Spinal cord (tissue), 10 donors: ENCODE measurements at places on chromosomes 7 and 10.

DNA sequence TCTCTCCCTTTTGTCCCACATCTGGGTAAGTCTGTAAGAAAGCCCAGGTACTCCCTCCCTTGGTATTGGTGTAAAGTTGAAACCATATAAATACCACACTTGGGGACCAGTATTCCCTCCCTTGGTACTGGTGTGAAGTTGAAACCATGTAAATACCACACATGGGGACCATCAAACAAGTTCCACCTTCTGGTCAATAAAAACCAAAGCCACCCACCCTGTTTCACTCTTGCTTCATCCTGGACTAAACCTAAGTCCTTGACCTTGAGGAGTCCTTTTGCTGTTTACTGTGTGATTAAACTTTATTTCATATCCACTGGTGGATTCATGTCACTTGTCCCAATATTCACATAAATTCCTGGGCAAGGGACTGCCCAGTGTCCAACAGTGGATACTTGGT is 8.4 kb downstream of the P4HA1 start:
- no peak for DNase-seq

- DNase-seq = no peak
These were observed 115.9 kb upstream of the CACUL1 start for GRCh38 chr10:118870467-118871243.

- DNase-seq = no peak
These were observed 172.7 kb downstream of the PLXNA4 start for GRCh38 chr7:132403465-132404110.

DNA sequence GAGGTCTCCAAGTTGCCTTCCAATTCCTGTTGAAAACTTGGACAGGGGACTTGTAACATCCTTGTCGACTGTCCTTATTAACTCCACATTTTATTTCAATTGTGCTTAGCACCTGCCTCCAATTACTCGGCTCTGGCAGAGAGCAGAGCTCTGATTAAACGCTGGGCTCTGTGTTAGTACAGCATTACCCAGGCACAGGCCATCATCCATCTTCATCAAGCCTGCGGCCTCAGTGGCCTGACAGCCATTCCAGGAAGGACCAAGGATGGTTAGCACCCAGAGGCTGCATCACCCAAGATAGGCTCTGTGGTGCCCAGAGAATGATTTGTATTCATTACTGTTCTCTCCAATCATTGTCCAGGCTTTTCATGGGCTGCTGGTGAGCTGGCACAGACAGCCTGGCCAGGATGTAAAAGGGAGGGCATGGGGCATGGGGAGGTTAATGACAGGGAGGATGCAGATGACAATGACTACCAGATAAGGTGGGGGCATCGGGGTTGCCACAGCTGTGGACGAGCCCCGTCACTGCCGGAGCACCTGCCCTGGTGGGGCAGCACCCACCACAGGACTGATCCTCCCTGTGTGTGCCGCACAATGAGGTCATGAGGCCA is 123.3 kb downstream of the PTPN20 start:
- no peak for DNase-seq

DNA sequence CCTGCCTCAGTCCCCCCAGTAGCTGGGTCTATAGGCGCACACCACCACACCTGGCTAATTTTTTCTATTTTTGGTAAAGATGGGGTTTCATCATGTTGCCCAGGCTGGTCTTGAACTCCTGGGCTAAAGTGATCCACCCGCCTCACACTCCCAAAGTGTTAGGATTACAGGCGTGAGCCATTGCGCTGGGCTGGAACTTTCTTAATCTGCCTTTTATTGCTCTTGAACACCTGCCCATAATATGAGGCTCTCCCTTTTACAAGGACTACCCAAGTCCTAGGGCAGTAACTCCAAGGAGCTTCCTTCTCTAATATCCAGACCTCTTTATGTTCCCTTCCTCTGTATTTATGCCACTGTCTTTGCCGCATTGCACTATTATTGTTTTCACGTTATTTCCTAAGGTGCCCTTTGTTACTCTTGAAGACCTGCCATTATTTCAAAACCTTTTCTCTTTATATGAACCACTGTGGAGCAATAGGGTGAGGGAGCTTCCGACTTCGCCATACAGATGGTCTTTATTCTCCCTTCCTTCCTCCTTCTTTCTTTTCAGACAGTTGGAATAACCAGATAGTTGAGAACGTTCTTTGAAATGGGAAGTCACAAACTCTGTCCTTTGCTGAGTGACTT is 36.3 kb upstream of the TCF7L2 start:
- DNase-seq = no peak

DNA sequence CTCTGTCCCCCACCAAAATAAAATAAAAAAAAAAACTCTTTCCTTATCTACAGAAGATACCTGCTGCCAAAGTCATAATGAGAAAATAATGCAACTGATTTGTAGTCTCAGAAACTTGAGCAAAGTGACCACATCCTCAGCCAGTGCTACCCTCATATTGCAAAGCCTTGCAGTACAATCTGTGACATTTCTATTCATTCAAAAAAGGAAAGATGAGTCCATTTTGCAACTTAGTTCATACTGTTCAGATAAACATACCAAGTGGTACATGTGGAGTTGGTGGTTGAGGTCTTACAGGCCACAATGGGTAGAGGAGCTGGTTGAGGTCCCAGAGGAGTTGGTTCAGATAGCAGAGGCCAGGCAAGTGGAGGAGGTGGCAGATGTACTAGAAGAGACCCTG is 6.5 kb upstream of the EIF5AL1 start:
- DNase-seq = no peak

GRCh38 chr7:26995666-26996065 is 100.1 kb downstream of the HOXA1 start:
- no peak for DNase-seq

GRCh38 chr7:79046061-79046460 is 407.4 kb downstream of the MAGI2 start:
- DNase-seq = no peak

DNA sequence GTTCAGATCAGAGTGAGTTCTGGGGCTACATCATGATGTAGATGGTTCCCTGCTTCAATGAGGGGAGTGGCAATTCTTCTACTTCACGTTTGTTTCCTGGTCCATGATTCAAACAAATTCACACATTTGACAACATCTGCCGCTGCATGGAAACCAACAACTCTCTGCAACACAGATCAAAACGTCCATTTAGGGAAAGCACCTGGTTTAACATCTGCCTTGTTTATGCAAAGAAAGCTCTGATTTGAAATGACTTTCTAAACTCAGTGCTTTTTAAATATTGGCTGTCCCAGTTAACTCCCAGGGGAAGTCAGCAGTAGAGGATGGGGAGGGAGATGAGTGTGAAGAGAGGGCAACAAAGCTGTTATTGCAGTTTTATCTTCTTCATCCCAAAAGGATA is 93.8 kb downstream of the GAD2 start:
- DNase-seq = no peak

- DNase-seq = no peak
These were observed 112.3 kb downstream of the CACNA2D1 start for GRCh38 chr7:82331234-82331633.

- DNase-seq = no peak
These were observed 94.5 kb downstream of the PDGFA start for GRCh38 chr7:424961-425793.

GRCh38 chr7:79494046-79494445 is 40.6 kb upstream of the MAGI2 start:
- no peak for DNase-seq

DNA sequence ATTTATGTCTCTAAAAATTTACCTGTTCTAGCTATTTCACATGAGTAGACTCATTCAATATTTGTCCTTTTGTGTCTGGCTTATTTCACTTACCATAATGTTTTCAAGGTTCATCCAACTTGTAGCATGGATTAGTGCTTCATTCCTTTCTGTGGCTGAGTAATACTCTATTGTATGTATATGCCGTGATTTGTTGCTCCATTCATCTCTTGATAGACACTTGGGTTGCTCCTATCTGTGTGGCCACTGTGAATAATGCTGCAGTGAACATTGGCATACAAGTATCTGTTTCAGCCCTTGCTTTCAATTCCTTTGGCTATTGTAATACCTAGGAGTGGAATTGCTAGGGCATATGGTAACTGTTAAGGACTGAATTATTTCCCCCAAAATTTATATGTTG is 86.9 kb downstream of the VWC2 start:
- no peak for DNase-seq

- no peak for DNase-seq
These were observed 1.8 kb downstream of the PARP12 start for GRCh38 chr7:140060788-140061606.

- peak; percentile 62 for DNase-seq
These were observed 402.9 kb downstream of the MAGI2 start for GRCh38 chr7:79050603-79051002.

- DNase-seq = no peak
These were observed 52.6 kb downstream of the CAV1 start for GRCh38 chr7:116577320-116577871.

DNA sequence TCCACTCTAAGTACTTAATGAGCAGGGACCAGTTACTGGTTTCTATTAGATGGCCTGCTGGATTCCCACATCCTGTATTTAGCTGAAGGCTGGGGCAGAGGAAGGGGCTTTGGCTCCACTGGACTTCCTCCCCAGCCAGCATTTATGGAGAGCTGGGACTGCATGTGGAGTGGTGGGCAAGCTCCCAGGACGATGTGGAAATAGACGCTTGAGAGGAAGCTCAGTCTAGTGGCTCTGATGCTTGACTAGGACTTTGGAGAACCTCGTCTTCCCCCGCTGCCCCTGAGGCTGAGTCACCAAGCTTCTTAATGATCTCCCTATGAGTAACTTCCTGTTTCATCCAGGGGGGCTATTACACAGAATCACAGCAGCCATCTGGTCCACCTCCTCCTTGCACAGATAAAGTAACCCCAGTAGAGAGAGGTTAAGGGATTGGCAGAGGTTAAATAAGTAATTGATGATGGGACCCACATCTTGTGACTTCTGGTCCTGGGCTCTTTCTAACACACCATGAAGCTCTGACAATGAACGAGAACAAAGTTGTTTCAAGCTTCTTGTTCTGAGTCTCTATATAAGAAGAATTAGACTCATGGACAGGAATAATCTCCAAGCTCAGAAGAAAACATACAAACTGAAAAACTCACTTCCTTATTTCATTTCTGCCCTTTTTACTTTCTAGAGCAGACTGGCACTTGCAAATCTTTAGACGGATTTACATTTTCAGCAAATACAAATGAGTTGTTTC is 126.2 kb downstream of the PRPF18 start:
- DNase-seq = no peak

- no peak for DNase-seq
These were observed 221.7 kb downstream of the ZWINT start for GRCh38 chr10:56139405-56139804.

- no peak for DNase-seq
These were observed 178.8 kb upstream of the BMPER start for GRCh38 chr7:33726582-33726981.

DNA sequence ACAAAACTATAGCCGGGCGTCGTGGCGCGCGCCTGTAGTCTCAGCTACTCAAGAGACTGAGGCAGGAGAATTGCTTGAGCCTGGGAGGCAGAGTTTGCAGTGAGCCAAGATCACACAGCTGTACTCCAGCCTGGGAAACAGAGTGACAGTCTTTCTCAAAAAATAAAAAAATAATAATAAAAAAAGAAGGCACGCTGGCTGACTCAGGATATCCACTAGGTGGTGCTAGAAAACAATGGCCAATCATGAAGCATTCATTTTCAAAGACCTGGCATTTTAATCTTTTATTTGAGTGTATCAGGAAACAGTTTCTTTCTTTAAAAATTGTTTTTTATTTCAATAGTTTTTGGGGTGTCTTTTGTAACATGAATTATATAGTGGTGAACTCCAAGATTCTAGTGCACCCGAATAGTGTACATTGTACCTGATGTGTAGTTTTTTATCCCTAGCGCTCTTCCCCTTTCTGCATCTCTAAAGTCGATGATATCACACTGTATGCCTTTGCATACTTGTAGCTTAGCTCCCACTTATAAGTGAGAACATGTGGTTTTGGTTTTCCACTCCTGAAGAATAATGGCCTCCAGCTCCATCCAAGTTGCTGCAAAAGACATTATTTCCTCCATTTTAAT is 88.6 kb downstream of the LYZL1 start:
- no peak for DNase-seq

DNA sequence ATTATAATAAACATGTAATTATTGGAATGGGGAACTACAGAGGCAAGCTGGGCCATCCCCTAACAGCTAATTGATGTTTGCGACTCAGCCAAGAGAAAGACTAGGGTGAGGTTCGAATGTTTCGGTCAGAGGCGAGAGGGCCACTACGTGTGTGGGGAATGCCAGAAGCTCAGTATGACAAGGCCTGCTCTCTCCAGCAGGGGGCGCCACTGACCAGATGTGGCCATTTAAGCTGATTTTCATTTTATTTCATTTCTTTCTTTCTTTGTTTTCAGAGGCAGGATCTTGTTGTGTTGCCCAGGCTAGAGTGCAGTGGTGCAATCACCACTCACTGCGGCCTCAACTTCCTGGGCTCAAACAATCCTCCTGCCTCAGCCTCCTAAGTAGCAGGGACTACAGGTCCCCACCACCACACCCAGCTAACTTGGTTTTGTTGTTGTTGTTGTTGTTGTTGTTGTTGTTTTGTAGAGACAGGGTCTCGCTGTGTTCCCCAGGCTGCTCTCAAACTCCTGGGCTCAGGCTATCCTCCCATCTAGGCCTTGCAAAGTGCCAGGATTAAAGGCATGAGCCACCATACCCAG is 38.1 kb downstream of the TMEM130 start:
- no peak for DNase-seq

DNA sequence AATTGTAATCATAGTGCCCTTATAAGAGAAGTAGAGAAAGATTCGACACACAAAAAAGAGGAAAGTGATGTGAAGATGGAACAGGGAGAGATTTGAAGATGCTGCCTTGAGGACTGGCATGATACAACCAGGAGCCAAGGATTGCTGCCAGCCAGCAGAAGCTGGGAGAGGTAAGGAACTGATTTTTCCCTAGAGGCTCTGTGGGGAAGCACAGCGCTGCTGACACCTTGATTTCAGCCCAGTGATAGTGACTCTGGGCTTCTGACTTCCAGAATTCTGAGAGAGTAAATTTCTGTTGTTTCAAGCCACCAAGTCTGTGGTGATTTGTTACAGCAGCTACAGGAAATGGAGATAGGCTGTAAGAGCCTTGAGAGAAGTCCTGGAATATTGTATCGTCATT is 98.2 kb downstream of the RAB11FIP2 start:
- no peak for DNase-seq

GRCh38 chr7:118312051-118312450 is 87.5 kb downstream of the ANKRD7 start:
- no peak for DNase-seq

DNA sequence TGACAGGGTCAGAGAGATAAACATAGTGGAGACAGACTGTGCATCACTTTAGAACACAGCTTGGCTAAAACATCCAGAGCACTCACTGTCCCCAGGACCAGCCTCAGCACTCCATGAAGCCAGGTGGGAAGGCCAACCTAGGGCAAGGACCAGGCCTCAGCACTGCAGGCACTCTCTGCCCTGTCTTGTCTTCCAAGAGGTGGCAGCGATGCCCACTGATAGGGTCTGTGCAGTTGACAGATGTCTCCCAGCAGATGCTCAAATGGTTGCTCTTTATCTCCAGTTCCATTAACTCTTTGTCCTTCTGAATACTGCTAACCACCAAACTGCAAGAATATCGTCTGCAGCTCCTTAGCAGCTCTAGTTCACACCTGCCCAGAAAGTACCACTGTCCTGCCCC is 9.1 kb downstream of the DDX56 start:
- DNase-seq = no peak

GRCh38 chr10:86693721-86694369 is 25.5 kb downstream of the LDB3 start:
- no peak for DNase-seq
